IMR-90 (cell line): ENCODE measurements at places on chromosomes 12 and 14.

- H3K27ac ChIP-seq = no peak overlapping the region
- peaks cover 2% of the 10 kb centered on the region; the same call in 1 of the 2 replicates for H3K4me1 ChIP-seq
- no peak overlapping the region for H3K4me3 ChIP-seq
- peaks cover 19% of the 10 kb centered on the region for H3K36me3 ChIP-seq
These were observed 37.2 kb downstream of the DDX51 start for GRCh38 chr12:132106921-132107320.

GRCh38 chr12:132366341-132366861 lies 37.0 kb upstream of the GALNT9 start:
- H3K36me3 ChIP-seq = no peaks in the 10 kb centered on the region
- DNase-seq = no peak
- no peaks in the 10 kb centered on the region; the same call in 1 of the 2 replicates for H3K27me3 ChIP-seq
- no peak overlapping the region for H3K4me3 ChIP-seq
- H3K4me1 ChIP-seq = no peaks in the 10 kb centered on the region

DNA sequence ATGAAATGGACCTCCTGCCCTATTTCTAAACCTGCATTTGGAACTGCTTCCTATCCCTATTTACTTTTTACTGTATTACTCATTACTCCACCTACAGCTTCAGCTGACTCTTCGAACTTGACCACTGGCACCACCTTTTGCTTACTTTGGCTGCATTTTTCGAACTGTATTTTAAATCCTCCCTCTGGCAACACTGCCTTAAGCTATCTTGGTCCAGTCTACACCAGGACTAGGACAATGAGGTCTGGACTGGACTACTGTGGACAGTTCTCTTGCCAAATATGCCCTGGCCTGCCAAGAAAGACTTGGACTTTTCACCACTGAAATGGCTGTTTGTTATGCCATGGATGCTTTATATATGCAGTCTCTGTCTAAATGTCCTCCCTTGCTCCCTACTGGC lies 328.1 kb downstream of the BTG1 start:
- no peak overlapping the region for H3K4me3 ChIP-seq
- H3K27ac ChIP-seq = no peak overlapping the region
- H3K27me3 ChIP-seq = no peaks in the 10 kb centered on the region
- DNase-seq = no peak
- H3K36me3 ChIP-seq = no peaks in the 10 kb centered on the region

DNA sequence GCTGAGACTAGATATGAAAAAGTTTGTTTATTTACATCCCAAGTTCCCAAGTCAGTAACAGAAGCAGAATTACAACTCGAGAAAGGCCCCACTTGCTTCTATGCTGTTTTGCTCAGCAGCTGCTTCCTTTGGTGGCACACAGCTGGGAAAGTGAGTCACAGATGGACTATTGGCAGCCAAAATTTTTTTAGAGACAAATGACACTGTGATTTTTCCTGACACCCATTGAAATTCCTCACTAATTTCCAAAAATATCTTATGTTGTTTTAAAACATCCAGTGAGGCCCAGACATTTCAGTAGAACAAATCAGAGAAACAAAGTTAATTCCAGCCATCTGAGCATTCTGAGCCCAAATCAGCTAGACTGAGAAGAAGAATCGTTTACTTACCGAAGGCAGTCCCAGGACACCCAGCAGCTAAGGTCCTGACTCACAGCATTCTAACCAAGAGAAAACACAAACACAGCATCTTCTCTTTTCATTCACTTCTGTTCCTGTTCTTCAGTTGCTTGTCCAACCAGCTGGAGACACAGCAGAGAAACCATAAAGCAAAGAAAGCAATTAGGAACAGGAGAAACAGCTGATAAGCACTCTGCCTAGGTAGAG lies 188.3 kb downstream of the DAD1 start:
- DNase-seq = no peak
- peaks cover 44% of the 10 kb centered on the region for H3K27me3 ChIP-seq
- no peaks in the 10 kb centered on the region for H3K4me1 ChIP-seq
- H3K4me3 ChIP-seq = no peak overlapping the region

- peaks cover 7% of the 10 kb centered on the region; the same call in 1 of the 2 replicates for H3K4me1 ChIP-seq
- H3K36me3 ChIP-seq = no peaks in the 10 kb centered on the region
- DNase-seq = no peak
These were observed 67.9 kb upstream of the BEGAIN start for GRCh38 chr14:100654814-100655740.

GRCh38 chr12:79373896-79374499 lies 316.8 kb downstream of the PAWR start:
- no peaks in the 10 kb centered on the region for H3K4me1 ChIP-seq
- peak; percentile 23 for DNase-seq
- H3K36me3 ChIP-seq = no peaks in the 10 kb centered on the region
- H3K27me3 ChIP-seq = no peaks in the 10 kb centered on the region
- H3K4me3 ChIP-seq = no peak overlapping the region

DNA sequence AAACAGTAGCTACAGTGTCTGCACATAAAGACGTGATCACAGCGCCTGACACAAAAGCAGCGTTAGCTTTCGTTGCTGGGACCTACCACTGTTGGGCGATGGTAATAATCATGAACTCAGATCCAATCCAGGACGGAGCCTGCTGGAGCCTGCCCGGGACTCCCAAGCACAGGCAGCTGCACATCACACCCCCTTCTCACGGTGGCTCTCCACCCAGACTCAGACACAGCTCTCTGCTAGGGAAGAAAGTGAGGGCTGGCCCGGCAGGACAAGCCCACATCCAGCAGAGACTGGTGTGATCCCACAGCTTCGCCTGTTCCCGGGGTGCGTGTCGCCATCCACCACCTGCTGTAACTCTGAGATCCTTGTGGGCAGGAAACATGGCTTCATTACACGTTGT lies 49.9 kb upstream of the FOXN3 start:
- peaks cover 5% of the 10 kb centered on the region for H3K36me3 ChIP-seq
- DNase-seq = peak; percentile 22
- no peaks in the 10 kb centered on the region for H3K27me3 ChIP-seq
- no peak overlapping the region for H3K27ac ChIP-seq

DNA sequence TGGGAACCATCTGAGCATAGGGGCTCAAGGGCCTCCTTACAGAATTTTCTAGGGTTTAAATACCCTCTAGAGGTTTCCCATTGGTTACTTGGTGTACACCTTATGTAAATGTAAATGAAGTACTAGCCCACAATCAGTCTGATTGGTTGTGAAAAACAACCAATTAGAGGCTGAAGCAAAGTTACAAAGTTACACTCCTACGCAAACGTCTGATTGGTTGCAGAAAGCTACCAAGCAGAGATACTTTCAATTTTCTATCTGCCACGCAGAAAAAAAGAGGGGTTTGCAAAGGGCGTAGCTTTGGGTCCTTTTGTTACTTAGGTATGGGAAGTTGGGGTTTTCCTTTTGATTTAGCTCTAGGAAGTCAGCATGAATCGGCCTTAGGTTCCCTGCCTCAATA lies 1.8 kb upstream of the TMEM19 start:
- H3K4me1 ChIP-seq = peaks cover 1% of the 10 kb centered on the region; the same call in 1 of the 2 replicates
- no peak overlapping the region for H3K4me3 ChIP-seq
- H3K27me3 ChIP-seq = no peaks in the 10 kb centered on the region
- no peak for DNase-seq
